ENCODE measurements at places on chromosomes 2 and 18.

DNA sequence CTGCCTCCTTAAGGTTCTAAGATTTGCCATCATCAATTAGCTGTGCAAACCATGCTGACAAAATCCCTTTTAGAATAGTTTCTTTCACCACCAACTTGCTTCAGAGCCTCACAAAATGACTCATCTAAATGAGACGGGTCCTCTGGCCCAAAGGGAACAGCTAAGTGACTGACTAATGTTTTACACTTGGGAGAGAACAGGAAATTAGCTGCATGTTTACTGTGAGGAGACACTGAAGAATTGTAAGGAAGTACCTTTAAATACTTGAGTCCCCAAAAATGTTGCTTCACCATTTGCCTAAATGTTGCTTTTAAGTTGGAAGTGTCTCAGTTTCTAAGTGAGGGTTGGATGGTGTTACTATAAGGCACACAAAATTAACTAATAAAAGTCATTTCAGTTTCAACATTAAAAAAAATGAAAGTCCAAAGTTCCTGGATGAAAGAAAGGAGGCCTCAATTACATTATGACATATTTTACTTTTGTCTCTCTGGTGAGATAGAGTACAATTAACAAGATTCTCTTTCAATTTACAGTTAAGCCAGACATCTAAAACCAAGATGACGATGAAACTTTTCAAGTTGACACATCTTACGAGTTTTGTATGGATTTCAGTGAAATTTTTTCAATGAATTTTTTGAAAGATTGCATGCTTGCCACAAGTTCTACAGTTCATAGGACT is 229.1 kb upstream of the FN1 start:
- DNase-seq = no peak

DNA sequence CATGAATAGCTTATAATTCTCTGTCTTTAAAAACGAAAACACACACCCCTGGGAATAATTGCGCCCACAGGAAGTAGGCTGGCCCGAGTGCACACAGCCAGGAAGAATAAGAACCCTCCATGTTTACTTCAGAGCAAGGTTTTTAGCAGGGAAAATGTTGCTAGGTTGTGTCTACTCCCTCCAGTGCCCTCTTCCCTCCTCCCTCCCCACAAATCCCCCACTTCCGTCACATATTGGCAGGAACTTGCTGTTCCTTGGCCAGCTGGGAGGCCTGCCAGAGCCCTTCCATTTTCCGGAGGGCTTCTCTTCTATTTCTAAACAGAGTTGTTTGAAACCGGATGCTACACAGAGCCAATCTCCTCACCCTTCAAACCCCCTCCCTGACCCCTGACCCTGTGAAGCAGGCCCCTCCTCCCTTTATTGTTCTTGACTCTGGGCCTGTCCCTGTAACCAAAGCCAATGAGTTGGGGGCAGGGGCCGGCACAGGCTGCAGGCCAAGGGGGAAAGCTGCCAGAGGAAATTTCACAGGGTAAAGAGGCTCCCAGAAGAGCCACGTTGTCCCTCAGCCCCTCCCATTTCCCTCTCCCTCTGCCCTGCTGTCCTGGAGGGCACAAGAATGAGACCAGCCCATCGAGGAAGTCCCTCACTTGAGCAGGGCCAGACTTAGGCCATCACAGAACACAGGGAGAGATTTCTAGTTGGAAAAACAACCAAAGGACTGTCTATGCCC is 49.8 kb upstream of the LGALSL start:
- DNase-seq = no peak

DNA sequence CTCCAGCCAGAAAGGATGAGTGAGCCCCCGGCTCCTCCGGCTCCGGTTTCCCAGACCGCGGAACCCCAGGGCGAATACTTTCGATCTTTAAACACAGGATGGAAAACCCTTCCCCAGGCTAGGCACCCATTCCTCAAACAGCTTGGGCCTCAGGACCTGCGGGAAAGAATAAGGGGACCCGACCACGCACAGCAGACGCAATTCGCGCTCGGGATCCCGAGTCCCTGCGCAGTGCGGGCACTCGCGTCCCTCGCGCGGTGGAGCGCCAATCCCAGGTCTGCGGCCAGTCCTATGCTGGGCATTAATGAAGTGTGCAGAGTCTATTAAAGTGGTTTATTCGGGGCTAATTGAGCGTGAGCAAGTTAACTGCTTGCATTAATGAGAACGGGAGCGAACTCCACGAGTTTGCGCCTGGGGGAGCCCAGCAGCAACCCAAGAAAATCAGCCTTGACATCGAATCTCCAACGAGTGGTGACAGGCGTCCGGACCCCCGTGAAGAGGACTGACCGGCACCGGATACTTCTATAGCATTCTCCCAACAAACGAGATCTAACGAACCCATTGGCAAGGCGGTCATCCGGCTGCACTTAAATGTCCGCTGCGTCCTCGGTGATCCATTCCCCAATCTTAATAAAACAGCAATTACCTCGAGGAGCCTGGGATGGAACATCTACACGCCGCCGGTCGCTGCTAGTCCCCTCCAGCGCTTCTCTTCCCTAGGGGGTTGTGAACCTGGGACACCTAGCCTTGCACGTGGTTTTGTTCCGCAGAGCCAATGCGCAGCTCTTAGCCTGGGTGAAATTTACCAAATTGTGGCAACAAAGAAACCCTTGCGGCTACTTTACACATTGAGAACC is 1.6 kb downstream of the OSR1 start:
- DNase-seq = no peak

GRCh38 chr18:23484561-23485182 is 18.6 kb upstream of the RMC1 start:
- no peak for DNase-seq

GRCh38 chr18:35397976-35398375 is 20.8 kb upstream of the ZNF396 start:
- no peak for DNase-seq

GRCh38 chr18:25764777-25765176 is 325.6 kb downstream of the SS18 start:
- DNase-seq = no peak

DNA sequence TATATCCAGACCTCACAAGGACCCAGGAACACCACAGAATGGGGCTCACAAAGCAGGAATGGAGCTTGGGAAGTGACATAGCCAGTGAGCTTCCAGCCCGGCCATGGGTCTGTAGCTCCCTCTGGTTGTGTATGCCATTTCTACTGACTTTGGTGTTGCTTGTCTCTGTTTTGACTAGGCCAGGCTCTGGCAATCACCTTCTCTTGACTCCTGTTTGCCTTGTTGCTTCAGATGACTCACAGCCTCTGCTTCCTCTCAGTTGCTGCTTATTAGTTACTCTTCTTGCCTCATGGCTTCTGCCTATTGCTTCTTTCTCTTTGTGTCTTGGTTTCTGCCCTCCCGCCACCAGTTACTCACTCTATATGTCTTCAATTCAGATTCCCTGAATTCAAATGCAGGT is 15.8 kb upstream of the IER3IP1 start:
- DNase-seq = no peak

GRCh38 chr2:111626865-111627163 is 257.2 kb downstream of the ANAPC1 start:
- DNase-seq = no peak

DNA sequence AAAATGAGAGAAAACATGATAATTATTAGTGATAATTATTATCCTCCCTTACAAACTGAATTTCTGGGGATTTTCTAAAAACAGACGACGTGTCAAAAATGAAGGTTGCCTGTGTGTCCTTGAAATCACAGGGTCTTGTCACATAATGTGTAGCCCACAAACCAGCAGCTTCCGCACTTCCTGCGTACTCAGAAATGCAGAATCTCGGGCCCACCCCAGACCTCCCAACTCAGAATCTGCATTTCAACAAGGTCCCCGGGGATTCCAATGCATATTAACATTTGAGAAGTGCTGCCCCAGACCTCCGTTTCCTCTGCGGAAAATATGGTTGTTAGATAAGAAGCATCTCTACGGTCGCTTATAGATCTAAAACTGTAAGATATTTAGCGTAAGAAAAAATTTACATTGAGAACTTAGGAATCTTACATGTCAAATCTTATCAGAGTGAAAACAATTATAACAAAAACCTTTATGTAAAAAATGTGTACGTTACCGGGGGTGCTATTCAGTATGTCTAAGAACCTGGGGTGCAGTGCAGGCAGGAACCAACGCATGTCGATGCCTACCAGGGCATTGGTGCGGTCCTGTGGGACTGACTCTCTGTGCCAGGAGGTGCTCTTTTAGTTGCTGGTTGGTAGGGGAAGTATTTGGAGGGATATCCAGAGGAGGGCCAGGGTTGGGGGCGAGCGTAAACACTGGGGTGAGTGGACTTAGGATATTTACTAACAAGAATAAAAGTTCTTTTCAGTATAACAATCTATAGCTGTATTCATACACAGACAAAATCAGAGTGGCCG is 15.2 kb downstream of the CDKL4 start:
- no peak for DNase-seq

- DNase-seq = no peak
These were observed 60.9 kb downstream of the C18orf63 start for GRCh38 chr18:74376523-74376922.
